ENCODE measurements at places on chromosomes 1 and 21. TPM values are rescaled to one million over a fixed set of nuclear protein-coding genes. Genes with fewer than 3 reads are reported as not detected.

- no peak for DNase-seq
- no peaks in the 10 kb centered on the region for H3K36me3 ChIP-seq
- H3K4me3 ChIP-seq = no peak overlapping the region
- H3K27ac ChIP-seq = no peak overlapping the region
Observed at GRCh38 chr1:8800416-8800815, 17.0 kb downstream of the RERE start.

DNA sequence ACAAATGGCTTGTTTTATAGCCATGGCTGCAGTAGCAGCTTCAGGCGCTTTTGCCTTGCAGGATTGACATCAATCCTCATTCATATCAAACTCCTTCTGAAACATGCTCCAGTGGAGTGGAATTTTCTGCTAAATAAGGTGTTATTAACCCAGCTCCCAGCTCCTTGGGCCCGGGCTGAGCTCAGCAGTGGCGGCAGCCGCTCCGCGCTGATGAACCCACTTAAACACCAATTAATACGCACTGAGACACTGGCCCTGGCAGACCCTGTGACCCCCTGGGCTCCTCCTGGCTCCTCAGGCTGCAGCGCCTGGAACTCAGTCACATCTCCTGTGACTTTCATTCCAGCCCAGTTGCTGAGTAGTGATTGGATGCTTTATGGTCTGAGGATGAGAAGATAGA lies 137.4 kb upstream of the GRIK3 start:
- no peak for DNase-seq
- H3K27ac ChIP-seq = no peak overlapping the region
- no peaks in the 10 kb centered on the region for H3K27me3 ChIP-seq
- H3K4me3 ChIP-seq = no peak overlapping the region
- H3K36me3 ChIP-seq = no peaks in the 10 kb centered on the region
- no peaks in the 10 kb centered on the region for H3K4me1 ChIP-seq

DNA sequence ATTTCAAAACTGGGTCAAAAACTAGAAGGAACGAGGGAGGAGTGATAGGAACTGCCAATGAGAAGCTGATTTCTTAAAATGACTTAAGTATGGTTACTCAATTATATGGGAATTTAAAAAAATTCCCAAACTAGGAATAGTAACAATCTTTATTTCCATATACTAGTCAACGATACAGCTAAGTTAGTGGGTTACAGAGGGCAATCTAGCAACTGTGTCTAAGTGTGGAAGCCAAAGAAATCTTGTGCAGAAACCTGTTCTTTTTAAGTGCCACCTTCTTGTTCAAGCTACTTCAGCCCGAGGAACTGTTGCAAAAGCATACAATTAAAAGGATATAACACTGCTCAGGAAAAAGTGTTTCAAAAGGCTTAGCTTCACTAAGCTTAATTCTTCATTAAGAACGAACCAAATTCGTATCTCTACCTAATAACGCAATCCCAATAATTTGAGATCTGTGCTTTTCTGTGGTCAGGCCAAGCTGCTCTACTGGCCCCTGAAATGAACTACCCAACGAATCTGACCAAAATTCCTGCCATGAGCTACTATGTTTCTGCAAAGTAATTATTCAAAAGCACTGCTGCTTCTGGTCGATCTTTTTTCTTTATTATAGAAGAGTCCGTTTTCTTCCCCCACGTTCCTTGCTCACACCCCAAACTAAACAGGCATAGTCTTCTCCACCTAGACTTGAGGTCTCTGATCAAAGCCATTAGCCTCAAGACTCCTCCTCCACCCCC lies 1.8 kb downstream of the USP24 start:
- H3K27me3 ChIP-seq = no peaks in the 10 kb centered on the region
- DNase-seq = no peak
- H3K4me1 ChIP-seq = peaks cover 11% of the 10 kb centered on the region
- H3K4me3 ChIP-seq = peak overlapping the region; percentile 80

DNA sequence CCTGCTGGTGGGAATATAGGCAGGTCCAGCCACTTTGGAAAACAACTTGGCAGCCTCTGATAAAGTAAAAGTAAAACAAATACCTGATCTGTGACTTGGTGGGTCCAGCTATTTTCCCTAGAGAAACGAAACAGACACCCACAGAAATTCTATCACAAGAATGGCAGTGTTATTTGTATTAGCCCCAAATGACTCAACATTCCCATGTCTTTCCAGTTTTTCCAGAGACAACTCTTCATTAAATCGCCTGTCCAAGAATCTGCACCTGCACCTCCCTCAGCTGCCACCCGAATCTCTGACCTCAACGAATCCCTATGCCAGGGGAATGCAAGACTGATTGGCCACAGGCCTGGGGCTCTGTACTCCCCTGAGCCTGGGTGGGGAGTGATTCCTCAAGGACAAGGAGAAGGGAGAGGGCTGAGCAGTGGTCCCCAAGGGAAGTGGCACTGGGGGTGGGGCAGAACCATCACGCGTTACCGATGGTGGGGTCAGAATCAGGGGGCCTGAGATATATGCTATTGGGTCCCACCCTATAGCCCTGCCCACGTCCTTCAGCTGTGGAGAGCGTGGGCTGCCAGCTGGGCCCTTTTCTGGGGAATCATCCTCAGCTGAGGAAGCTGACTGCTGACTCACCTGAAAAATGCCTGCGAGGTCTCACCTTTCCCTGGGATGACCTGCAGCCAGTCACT lies 553.0 kb downstream of the PTPRU start:
- no peak overlapping the region for H3K4me3 ChIP-seq
- no peaks in the 10 kb centered on the region for H3K36me3 ChIP-seq
- peak; percentile 60 for DNase-seq
- no peaks in the 10 kb centered on the region for H3K4me1 ChIP-seq
- H3K27me3 ChIP-seq = no peaks in the 10 kb centered on the region

DNA sequence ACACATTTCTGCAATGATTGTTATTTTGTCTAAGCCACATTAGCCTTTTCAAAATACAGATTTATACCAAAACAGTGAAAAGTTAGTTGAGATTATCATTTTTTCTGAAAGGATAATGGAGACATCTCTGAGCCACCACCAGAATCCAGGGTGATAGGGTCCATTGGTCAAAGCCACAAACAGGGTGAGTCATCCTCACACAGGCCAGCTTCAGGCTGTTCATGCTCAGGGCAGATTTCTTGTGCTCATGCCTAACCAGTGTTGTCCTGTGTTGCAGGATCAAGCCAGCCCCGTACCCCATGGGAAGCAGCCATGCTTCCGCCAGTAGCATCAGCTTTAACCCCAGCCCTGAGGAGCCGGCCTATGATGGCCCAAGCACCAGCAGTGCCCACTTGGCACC lies 13.4 kb downstream of the ELOA start:
- peaks cover 89% of the 10 kb centered on the region for H3K36me3 ChIP-seq
- DNase-seq = peak; percentile 45
- H3K27ac ChIP-seq = peak overlapping the region; percentile 14
- peaks cover 7% of the 10 kb centered on the region for H3K4me1 ChIP-seq
- no peaks in the 10 kb centered on the region for H3K27me3 ChIP-seq
- H3K4me3 ChIP-seq = no peak overlapping the region

DNA sequence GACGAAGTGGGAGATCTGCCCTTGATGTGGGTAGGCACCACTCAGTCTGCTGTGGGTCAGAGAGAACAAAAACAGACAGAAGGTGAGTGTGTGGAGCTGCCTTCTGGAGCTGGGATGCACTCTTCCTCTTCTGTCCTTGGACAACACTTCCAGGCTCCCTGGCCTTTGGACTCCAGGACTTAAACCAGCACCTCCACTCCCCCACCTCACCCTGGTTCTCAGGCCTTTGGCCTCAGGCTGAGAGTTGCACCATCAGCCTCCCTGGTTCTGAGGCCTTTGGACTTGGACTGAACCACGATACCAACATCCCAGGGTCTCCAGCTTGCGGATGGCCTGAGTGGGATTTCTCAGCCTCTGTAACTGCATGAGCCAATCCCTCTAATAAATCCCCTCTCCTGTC lies 68.1 kb upstream of the STUM start:
- no peak overlapping the region for H3K27ac ChIP-seq
- peaks cover 28% of the 10 kb centered on the region for H3K27me3 ChIP-seq
- H3K4me3 ChIP-seq = no peak overlapping the region

DNA sequence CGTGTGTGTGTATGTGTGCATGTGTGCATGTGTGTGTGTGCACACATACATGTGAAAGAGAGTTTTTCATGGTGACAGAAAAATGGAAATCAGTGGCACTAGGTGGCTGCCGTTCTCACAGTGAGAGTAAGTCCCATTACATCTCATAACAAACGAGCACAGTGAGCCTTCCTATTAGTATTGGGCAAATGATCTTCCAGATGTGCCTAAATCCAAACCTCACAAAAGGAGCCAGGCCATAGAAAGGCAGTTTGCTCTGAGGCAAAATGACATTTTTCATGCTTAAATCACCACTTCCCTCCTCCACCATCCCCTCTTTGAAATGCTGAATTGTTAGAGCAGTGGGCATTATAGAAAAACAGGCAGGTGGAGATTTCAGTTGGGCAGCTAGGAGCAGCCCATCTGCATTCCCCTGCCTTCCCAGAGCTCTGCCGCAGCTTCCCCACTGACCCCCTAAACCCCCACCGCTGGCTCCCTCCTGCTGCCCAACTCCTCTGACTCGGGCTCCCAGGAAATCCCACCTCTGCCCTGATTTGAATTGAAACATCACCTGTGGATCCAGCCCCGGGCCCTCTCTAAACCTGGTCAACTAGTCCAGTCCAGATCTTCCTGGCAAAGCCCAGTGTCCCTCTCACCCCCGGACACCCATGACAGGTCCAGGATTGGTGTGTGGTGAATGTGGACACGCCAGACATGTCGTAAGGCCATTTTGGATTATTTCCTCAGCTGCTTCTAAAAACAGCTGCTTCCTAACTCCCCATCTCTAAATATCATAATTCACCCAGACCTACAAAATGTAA lies 190.5 kb downstream of the SEC16B start:
- H3K36me3 ChIP-seq = no peaks in the 10 kb centered on the region
- H3K4me3 ChIP-seq = no peak overlapping the region
- DNase-seq = no peak
- H3K27ac ChIP-seq = no peak overlapping the region

DNA sequence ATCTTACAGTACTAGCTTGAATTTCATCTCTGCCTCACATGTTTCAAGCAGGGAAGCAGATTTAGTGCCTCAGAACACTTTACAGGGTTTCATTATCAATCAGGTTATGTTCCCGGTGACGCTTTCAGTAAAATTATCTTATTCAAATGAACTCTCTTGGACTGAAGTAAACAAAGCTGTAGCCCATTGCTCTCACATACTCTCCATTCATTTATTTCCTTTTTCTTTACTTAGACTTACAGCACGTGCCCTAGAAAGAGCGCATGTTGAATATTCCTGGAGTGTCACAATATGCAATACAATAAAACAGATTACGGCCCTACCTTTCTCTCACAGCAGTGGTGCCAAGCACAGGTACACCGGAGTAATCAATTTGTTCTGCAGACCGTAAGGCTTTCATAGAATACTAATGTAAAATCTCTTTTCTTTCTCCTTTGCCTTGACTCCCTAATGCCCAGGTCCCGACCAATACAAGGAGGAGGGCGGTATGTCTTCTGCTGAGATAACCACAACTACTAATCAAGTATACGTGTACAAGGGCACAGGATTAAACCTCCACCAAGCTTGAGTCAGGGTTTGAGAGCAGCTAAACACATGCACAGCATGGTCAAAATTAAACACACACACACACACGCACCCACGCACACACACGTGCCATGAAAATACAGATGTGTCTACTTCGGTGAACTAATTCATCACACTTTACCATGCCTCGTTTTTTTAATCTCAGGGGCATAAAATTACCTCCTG lies 62.8 kb downstream of the NRIP1 start:
- no peak overlapping the region for H3K4me3 ChIP-seq
- H3K27ac ChIP-seq = no peak overlapping the region

- no peaks in the 10 kb centered on the region for H3K4me1 ChIP-seq
- H3K36me3 ChIP-seq = no peaks in the 10 kb centered on the region
- no peak overlapping the region for H3K4me3 ChIP-seq
- H3K27me3 ChIP-seq = no peaks in the 10 kb centered on the region
- H3K27ac ChIP-seq = no peak overlapping the region
- DNase-seq = peak; percentile 59
Observed at GRCh38 chr21:41032541-41032940, 135.4 kb upstream of the BACE2 start.

DNA sequence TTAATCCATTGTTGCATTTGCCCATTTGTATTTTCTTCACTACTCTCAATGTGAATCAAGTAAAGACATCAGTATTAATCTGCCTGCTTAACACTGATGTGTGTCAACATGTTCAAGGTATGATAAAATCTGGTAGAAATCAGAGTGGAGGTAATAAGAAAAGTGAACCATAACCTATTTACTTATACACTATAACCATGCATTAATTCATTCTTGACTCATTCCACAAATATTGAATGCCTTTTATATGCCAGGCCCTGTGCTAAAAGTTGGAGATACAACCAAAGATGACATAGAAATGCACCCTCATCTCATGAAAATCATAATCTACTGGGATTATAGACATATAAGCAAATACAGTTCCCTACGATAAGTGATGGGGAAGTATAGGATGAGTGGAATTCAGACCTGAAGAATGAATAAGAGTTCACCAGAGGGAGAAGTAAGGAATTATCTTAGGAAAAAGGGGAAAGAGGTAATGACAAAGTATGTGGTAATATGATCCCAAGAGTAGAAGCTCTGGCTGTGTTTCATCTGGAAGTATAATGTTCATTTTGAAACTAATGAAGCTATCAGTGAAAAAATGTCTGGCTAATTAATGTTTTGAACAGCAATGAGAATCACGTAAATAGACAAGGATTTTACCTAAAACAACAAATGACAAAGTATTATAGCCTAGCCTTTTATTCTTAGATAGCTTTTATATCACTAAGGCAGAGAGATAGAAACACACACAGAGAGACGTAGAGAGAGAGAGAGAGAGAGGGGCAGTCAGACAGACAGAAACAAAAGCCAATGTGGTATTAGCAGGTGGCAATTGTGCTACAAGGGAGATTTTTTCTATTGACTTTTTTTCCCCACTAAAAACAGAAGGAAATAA lies 7.0 kb upstream of the RWDD3 start:
- no peak overlapping the region for H3K4me3 ChIP-seq
- no peaks in the 10 kb centered on the region for H3K4me1 ChIP-seq
- H3K36me3 ChIP-seq = no peaks in the 10 kb centered on the region
- DNase-seq = no peak
- H3K27me3 ChIP-seq = no peaks in the 10 kb centered on the region

GRCh38 chr1:229258031-229258756 lies 12.7 kb upstream of the RAB4A start:
- H3K27ac ChIP-seq = no peak overlapping the region
- H3K4me3 ChIP-seq = no peak overlapping the region
- peak; percentile 33 for DNase-seq
- peaks cover 5% of the 10 kb centered on the region for H3K4me1 ChIP-seq
- peaks cover 3% of the 10 kb centered on the region for H3K27me3 ChIP-seq

GRCh38 chr1:180116964-180117763 lies 37.5 kb upstream of the QSOX1 start:
- peak overlapping the region; percentile 39 for H3K27ac ChIP-seq
- H3K36me3 ChIP-seq = peaks cover 6% of the 10 kb centered on the region
- H3K4me1 ChIP-seq = peaks cover 11% of the 10 kb centered on the region
- no peak overlapping the region for H3K4me3 ChIP-seq

- DNase-seq = no peak
- H3K4me1 ChIP-seq = no peaks in the 10 kb centered on the region
- no peak overlapping the region for H3K27ac ChIP-seq
- H3K4me3 ChIP-seq = no peak overlapping the region
- no peaks in the 10 kb centered on the region for H3K36me3 ChIP-seq
- H3K27me3 ChIP-seq = no peaks in the 10 kb centered on the region
Observed at GRCh38 chr1:86636898-86637297, 67.5 kb upstream of the SH3GLB1 start.

Gene S100A7A
- not detected for total RNA-seq

Gene SELP
- total RNA-seq = not detected

Gene DNAJC6
- total RNA-seq = 8.9 TPM

Gene HOOK1
- 1.7 TPM for total RNA-seq

Gene TTC13
- 15.8 TPM for total RNA-seq

Gene SLFNL1
- total RNA-seq = 0.14 TPM

Gene MATN1
- total RNA-seq = 0.34 TPM

Gene ATG4C
- 8.5 TPM for total RNA-seq
